ENCODE measurements at places on chromosomes 3 and 15.

- no peak for DNase-seq
These were observed 143.8 kb downstream of the TPRA1 start for GRCh38 chr3:127446756-127447155.

DNA sequence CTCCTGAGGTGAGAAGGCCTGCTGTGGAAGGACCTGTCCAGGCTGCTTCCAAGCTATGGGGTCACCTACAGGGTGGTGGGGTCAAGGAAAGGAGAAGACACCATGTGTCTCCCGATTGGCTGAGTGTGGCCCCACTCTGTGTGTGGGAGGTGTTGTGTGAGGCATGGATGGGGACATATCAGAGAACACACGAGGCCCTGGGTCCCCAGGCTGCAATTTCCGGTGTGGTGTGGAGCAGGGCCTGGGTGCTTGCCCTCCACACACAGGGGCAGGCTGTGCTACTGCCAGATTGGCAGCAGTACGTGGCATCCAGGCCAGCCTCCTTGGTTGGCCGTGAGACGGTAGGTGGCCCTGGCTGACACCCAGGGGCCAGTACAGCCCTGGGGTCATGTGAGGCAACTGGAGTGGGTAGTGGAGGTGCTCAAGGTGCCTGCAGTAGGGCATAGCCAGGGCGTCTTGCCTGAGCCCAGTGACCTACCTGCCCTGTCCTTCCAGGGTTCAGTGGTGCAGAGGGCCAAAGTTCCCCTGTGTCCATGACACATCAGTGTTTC lies 233.8 kb downstream of the SNRPN start:
- no peak for DNase-seq

GRCh38 chr3:187292181-187292580 lies 644 bp upstream of the MASP1 start:
- DNase-seq: no peak

GRCh38 chr3:108410531-108410984 lies 99.8 kb downstream of the MYH15 start:
- no peak for DNase-seq

- DNase-seq: no peak
These were observed 311.3 kb downstream of the PLCL2 start for GRCh38 chr3:17195856-17196604.

- DNase-seq: no peak
These were observed 71.3 kb upstream of the SLC25A36 start for GRCh38 chr3:140870351-140870750.

- no peak for DNase-seq
These were observed 1.3 kb downstream of the ABHD2 start for GRCh38 chr15:89089316-89090230.

GRCh38 chr3:197541756-197542539 lies 13.8 kb downstream of the BDH1 start:
- DNase-seq: no peak

- DNase-seq: no peak
These were observed 3.5 kb downstream of the PDE8A start for GRCh38 chr15:84985158-84985557.

- DNase-seq: no peak
These were observed 35.5 kb downstream of the ATP8B4 start for GRCh38 chr15:50083424-50084025.

DNA sequence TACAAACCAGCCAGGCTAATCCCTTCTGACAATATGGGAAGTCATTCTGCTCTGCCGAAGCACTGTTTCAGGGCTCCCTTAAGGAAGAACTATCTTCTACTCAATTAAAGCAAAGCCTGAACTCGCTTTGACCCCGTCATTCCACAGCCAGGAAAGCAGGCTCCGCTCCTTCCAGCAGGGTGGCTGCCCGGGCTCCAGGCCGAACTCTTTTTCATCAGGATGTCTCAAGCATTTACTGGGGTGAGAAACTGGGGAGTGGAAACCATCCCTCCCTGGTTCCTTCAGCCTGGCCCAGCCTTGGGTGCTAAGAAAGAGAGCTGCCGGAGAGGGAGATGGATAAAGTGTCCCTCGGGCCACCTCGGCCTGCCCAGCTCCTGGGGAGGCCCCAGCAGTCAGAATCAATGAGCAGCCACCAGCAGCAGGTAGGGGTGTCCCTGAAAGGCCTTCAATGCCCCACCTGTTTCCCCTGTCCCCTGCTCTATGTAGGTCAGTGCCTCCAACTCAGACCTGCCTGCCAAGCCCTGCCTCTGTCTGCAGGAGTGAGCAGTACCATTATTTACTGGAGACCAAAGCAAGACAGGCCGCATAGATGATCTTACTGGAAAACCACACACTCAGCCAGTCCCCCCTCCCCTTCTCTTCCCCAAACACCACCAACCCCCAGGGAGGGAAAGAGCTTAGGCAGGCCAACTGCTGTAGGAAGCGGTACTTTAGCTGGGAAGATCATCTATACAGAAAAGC lies 225.6 kb upstream of the TLE3 start:
- no peak for DNase-seq

- DNase-seq: peak; percentile 72
These were observed 42.9 kb downstream of the PLCH1 start for GRCh38 chr3:155701882-155702465.

- DNase-seq: no peak
These were observed 142.4 kb downstream of the FAM43A start for GRCh38 chr3:194828116-194828515.

- peak; percentile 43 for DNase-seq
These were observed 730 bp downstream of the HIGD1A start for GRCh38 chr3:42803414-42804105.

GRCh38 chr15:37028625-37029296 lies 71.6 kb downstream of the MEIS2 start:
- DNase-seq: no peak
